RPMI7951 (cell line): ENCODE measurements at places on chromosomes 1 and 21. TPM values are rescaled to one million over a fixed set of nuclear protein-coding genes. Genes with fewer than 3 reads are reported as not detected.

The ESRRG gene
- total RNA-seq: under 0.01 TPM in 1 of 2 replicates, not detected in the other

GRCh38 chr1:155062702-155063411 lies 683 bp upstream of the EFNA4 start:
- DNase-seq: no peak

DNA sequence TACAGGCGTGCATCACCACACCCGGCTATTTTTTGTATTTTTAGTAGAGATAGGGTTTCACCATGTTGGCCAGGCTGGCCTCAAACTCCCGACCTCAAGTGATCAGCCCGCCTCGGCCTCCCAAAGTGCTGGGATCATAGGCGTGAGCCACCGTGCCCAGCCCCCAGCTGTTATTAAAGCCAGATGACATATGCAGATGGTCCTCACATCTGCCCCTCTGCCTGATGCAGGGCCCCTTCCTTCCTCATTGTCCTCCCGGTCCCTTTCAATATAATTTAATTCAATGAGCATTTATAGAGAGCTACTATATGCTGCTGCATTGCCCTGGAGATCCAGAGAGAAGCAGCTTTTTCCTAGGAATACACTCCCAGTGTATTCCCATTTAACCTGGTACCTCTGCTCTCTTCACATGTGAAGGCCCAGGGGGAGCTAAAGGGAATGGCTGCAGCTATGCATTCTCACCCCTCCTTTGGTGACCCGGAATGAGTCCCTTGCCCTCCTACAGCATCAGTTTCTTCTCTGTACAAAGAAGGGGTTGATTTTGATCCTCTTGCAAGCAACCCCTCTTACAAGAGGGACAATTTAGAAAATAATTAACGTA lies 55.6 kb downstream of the L1TD1 start:
- DNase-seq: no peak

The AKNAD1 gene
- 4.0 and 4.7 TPM in 2 replicates for total RNA-seq

- no peak for DNase-seq
Measured at GRCh38 chr1:155649676-155650075, 38.9 kb downstream of the YY1AP1 start.
